ENCODE measurements at places on chromosomes 11 and 22.

- DNase-seq, result no peak
Measured at GRCh38 chr11:114987186-114987760, 308.9 kb downstream of the NXPE2 start.

DNA sequence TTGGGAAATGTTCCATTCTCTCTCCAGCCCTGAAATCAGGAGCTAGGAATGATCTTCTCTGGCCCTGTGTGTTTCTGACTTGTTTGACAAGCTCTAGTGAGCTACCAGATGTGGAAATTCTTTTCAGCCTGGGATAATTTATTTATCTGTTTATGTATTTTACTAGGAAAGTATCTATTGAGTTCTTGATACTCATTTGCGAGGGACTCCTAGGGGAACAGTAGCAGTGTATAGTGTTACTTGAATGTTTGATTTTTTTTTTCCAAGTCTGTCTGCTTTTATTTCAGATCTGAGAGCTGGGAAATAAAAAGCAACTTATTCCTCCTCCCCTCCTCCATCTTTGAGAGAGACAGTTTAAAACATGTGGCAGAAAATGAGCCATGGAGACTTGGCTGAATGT is 92.5 kb downstream of the ALX4 start:
- DNase-seq, result no peak

DNA sequence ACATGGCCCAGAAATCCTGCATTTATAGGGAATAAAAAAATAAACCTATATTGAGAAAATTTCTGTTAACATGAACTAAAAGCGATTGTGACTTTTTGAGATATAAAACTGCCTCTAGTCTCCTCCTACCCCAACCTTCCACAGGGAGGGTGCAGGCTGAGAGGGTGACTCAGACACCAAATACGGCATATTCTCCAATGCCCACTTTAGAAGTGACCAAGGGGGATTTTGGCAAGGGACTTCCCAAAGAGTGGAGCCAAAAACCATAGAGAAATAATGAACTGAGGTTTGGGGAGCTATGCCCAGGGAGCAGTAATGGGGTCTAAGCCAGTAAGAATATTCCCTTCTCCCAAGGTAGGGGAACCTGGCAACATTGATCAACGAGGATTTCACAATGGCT is 124.9 kb upstream of the ZC3H12C start:
- DNase-seq, result no peak

- DNase-seq, result peak; percentile 26
Measured at GRCh38 chr11:67371911-67372320, 1.5 kb downstream of the CLCF1 start.

DNA sequence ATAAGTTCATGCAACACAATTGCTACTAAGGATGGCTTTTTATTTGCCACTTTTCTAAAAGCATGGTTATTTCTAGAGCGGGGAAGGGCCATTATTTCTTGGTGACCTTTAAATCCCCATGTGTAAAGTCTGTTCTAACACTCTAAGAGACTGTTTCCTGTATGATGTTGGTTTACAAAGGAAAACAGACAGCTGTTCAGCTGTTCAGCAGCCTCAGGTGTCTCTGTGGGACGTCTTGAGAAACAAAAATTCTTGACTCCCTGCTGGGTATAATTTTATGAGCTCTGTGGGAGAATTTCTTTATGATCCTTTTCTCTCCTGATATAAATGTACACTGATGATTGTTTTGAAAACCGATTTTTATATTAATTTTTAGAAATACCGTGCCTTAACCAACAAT is 13.9 kb downstream of the MUC15 start:
- no peak for DNase-seq

DNA sequence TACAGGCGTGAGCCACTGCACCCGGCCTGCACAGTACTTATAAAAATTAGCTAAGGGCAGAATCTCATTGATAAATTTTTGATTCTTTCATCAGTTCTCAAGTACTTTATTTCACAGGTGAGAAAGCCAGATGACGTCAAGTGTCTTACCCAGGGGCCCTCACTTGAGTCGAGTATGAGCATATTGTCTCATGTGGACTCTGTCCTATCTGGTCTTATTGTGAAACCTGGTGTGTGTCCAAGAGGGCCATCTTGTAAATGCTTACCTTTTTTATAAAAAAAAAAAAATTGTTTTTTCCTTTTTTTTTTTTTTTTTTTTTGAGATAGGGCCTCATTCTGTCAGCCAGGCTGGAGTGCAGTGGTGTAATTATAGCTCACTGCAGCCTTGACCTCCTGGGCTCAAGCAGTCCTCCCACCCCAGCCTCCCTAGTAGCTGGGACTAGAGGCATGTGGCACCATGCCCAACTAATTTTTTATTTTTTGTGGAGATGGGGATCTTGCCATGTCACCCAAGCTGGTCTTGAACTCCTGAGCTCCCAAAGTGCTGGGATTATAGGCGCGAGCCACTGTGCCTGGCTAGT is 6.0 kb downstream of the ACO2 start:
- no peak for DNase-seq

DNA sequence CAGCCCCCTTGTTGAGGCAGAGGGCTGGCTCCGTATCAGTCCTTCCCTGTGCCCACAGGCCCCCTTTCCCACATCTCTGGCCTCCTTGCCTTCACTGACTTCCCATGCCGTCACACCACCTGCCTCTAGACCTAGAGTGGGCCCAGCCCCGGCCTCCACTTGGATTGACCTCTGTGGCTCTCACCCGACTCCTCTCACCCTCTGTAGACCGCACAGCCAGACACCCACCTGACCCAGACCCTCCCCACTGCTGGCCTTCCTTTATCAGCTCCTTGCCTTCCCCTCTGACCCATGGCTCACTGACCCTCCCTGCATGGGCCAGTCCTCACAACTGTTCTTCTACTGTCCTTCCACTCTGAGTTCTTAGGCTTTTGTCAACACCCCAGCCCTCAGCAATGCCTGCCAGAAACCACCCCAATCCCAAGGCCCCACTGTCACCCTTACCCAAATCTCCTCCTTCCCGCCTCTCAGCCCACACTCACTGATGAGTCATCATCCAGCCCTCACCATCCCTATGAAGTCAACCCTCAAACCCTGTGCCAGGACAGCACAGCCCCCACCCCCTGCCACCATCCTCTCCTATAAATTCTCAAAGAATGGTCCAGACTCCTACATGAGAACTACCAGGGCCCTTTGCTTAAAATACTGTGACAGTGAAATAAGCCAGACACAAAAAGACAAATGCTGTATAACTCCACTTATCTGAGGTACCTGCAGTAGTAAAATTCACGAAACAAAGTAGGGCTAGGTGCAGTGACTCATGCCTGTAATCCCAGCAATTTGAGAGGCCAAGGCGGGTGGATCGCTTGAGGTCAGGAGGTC is 53.4 kb downstream of the SCGB1A1 start:
- DNase-seq, result peak; percentile 12

GRCh38 chr11:28736256-28736655 is 628.1 kb downstream of the METTL15 start:
- no peak for DNase-seq

- DNase-seq, result no peak
Measured at GRCh38 chr22:19762568-19763457, 2.2 kb downstream of the TBX1 start.

DNA sequence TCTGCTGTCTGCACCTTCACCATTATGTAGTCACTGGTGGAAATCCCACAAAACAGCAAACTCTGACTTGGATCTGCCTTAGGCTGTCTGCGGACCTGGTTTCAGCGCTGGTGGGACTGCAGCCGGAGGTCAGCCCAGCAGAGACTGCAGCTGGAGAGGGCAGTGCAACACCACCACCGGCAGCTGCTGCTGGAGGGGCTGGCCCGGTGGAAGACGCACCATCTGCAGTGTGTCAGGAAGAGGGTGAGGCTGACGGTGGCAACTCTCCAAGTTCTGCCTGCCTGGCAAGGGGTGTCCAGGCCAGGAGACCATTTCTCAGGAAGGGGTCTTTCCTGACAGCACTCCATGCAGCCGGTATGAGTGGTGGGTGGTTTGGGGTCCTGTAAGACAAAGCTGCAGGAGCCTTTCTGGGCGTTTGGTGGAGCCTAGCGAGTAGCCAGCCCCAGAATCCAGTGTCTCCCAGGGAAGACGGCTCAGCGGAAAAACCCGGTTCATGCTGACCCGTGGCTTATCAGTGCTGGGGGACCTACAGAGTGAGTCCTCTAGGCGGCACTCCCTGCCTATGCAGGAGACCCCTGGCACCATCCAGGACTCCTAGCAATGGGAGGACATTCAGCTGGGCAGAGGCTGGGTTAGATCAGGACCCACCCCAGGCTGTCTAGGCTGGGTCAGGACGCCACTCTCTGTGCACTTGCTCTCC is 50.8 kb downstream of the PISD start:
- DNase-seq, result no peak

- DNase-seq, result no peak
Measured at GRCh38 chr11:2263724-2264360, 6.5 kb downstream of the ASCL2 start.

DNA sequence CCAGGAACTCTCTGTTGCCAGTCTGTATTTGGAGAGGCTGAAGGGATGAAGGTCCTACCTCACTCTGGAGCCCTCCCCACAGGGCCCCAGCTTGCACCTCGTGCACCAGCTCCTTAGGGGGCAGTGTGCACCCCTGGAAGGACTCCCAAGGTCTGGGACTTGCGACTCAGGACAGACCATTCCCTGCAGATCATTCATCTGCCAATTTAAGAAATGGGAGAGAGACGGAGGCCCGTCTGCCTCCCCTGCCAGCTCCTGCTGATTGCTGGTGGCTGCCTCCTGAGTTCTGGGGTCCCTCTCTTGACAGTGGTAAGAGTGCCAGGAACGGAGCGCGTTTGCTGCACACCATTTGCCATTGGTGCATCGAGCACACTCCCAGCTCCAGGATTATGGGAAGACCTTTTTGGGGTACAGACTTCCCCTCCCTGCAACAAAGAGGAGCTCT is 27.4 kb upstream of the MALAT1 start:
- no peak for DNase-seq

DNA sequence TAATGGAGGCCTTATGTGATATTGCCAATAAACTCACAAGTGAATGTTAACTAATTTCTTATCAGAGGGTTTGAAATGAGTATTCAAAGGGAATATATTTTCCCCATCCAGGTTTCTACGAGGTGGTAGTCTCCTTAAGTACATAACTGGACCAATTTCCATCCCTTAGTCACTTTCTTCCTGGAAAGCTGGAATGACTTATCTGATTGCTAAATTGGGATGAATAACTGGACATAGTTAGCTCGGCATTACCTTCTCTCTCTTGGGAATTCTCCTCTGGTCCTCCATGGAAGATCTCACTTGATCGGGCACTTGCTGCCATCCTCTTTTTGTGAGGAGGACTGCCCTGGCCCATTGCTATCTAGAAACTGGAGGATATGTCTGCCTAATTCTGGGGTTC is 109.1 kb downstream of the TRPC6 start:
- no peak for DNase-seq

- DNase-seq, result no peak
Measured at GRCh38 chr11:79390923-79391322, 49.9 kb downstream of the TENM4 start.

GRCh38 chr22:50575426-50575941 is 2.7 kb downstream of the CPT1B start:
- DNase-seq, result no peak

DNA sequence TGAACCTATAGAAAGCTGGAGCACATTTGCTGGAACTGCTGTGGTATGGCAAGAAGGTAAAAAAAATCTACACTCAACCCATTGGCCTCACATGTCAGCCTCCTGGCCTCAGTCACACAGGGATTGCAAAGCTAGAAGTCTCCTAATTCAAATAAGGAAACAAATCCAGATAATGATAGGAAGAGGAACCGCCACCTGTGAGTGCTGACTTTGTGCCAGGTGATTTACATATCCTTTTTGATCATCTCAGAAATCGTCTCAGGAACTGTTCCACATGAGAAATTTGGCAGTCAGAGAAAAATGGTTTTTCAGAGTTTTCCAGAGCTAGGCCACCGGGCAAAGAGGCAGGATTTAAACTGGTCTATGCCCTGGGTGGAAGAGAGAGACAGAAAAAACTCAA is 986 bp downstream of the NLRP10 start:
- no peak for DNase-seq

GRCh38 chr11:104979839-104980238 is 11.5 kb upstream of the CASP4 start:
- no peak for DNase-seq

DNA sequence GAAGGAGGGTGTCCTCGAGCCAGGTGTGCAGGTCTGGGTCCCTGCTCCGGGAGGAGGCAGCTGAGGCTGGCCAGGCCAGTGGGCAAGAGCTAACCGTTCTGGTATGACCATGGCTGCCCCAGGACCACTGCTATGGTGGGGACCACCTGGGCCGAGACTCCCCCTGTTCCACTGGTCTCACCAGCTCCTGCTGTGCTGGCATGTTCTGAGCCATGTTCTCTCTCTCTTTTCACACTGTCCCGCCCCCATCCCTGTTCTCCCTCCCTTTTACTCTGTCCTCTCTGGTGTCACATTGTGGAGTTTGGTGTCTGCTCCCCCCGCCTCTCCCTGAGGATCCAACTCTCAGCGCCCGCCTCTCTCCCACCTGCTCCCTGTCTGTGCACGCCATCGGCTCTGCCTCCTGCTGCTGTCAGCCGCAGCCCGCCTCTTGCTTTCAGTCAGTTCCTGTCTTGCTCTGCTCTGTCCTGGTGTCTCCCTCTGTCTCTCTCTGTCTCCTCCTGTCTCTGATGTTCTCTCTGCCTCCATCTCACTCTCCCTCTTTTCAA is 66.4 kb downstream of the LRRC32 start:
- DNase-seq, result no peak

- DNase-seq, result no peak
Measured at GRCh38 chr22:23530106-23530505, 50.0 kb downstream of the IGLL1 start.

DNA sequence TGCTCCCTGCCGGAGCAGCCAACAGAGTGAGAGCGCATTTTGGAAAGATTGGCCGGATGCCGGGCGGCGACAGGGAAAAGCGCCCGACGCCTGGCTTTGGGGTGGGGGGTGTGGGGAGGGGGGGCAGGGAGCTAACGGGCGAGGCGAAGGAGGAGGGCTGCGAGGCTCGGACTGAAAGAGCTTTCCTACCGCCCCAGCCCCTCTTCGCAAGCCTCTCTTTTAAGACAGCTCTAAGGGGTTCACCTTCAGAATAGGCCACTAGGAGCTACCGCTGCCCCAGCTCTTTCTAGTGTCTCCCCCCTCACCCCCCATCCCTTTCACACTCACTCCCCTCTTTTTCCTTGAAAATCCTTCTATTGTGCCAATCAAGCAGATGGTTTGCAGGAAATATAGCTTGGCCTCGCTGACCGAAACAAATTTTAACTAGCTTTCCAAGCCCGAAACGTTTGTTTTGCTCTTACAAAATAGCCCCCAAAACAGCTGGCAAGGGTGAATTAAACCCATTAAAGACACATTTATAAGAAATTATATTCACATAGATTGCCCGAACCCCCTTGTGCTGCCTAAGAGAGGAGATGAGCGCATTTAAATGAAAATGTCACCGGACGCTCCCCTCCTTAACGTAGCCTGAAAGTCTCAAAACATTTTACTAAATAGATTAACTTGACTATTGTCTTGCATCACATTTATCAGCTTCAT is 3.7 kb upstream of the DBX1 start:
- no peak for DNase-seq

DNA sequence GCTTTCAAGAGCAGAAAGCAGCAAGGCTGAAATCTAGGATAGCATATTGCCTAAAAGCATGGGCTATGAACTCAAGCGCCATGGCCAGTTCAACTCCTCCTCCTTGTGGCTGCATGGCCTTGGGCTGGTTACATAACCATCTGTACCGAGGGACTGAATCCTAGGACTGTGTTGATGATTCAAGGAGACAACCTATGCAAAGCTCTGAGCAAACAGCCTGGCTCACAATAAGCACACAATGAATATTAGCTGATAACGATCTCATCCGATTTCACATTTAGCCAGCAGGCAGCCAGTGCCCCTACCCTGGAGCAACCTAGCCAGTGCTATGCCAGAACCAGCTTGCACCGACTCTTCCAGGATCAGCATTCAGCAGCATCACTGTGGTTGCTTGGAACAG is 698.4 kb downstream of the TBC1D22A start:
- no peak for DNase-seq
